H1 (cell line): ENCODE measurements at places on chromosomes 5 and 9. TPM values are rescaled to one million over a fixed set of nuclear protein-coding genes. Genes with fewer than 3 reads are reported as not detected.
A peak's percentile ranks its signal among the peaks of the same experiment; 100 is the strongest.

DNA sequence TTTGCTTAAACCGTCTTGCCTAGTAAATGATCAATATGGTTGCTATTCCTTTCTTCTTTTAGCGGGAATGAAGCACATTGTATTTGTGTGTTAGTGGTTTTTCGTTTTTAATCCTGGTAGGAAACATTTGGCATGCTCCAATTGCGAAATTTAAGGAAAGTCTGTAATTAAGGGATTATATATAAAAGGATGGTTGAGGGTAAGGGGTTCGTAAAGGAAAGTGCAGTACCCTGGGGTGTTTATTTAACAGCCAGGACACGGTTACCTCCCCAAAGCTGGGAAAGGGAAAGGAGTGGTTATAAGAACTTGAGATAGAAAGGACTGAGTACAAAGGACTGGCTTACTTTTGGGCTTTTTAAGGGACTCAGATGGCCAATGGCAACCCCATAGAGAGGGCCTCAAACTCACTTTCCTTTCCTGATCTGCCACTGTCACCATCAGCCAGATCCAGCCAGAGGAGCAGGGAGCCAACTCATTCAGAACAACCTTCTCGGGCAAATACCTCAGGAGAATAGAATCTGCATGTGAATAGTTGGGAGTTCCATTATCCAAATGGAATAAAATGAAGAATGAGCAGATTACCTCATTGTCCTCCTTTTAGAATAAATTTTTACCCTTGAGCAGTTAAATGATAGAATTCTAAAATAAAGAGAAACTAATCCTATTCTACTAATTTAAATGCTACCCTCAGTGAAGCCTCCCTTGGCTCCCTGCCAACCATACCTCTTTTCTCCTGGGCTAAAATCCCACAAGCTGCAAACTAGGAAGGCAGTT lies 117.7 kb downstream of the SNCAIP start:
- H3K4me3 ChIP-seq: peak overlapping the region; percentile 12; the same call in 1 of the 2 replicates
- H3K27me3 ChIP-seq: no peaks in the 10 kb centered on the region
- peak overlapping the region; percentile 49; the same call in 1 of the 2 replicates for H3K27ac ChIP-seq
- DNase-seq: no peak
- H3K36me3 ChIP-seq: no peaks in the 10 kb centered on the region
- no peaks in the 10 kb centered on the region for H3K4me1 ChIP-seq

TRIP13 gene
- 34.5 and 39.2 TPM in 2 replicates for total RNA-seq

- H3K27ac ChIP-seq: no peak overlapping the region
- H3K4me3 ChIP-seq: no peak overlapping the region
- no peaks in the 10 kb centered on the region for H3K4me1 ChIP-seq
- DNase-seq: no peak
- peaks cover 1% of the 10 kb centered on the region for H3K27me3 ChIP-seq
Measured at GRCh38 chr5:31573494-31574142, 41.5 kb downstream of the C5orf22 start.

PCDHGB2 gene
- 2.8 and 2.9 TPM in 2 replicates for total RNA-seq

GRCh38 chr5:1005904-1006655 lies 2.5 kb upstream of the NKD2 start:
- peaks cover 6% of the 10 kb centered on the region for H3K4me1 ChIP-seq
- no peak overlapping the region for H3K4me3 ChIP-seq
- peaks cover 66% of the 10 kb centered on the region for H3K27me3 ChIP-seq
- no peaks in the 10 kb centered on the region for H3K36me3 ChIP-seq

- no peaks in the 10 kb centered on the region for H3K36me3 ChIP-seq
- H3K4me3 ChIP-seq: no peak overlapping the region
- H3K27ac ChIP-seq: no peak overlapping the region
- no peak for DNase-seq
Measured at GRCh38 chr5:141787376-141787775, 90.8 kb downstream of the PCDH1 start.

IFNB1 gene
- not detected in 2 replicates for total RNA-seq

DNA sequence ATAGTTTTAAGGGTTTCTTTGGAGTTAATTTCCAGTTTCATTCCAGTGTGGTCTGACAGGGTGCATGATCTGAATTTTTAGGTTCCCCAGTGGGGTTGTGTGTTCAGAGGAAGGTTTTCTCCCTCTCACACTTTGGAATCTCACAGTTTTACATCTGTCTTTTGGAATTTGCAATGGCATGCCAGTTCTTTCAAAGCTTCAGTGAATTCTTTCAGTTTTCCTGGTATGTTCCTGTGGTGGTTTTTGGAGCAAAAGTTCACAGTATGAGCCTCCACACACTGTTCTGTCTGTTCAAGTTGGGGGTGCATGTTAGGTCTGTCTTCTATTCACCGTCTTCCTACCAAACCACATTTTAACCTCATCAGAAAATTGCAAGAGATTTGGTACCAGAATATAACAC lies 624.2 kb downstream of the KCTD16 start:
- no peaks in the 10 kb centered on the region for H3K36me3 ChIP-seq
- H3K4me1 ChIP-seq: no peaks in the 10 kb centered on the region
- no peak overlapping the region for H3K27ac ChIP-seq
- no peak overlapping the region for H3K4me3 ChIP-seq
- H3K27me3 ChIP-seq: no peaks in the 10 kb centered on the region
- no peak for DNase-seq
